ENCODE measurements at places on chromosomes 11 and 22. TPM values are rescaled to one million over a fixed set of nuclear protein-coding genes. Genes with fewer than 3 reads are reported as not detected.

The C11orf16 gene
- total RNA-seq, result not detected

The GNAZ gene
- total RNA-seq, result under 0.01 TPM

GRCh38 chr11:63621071-63621470, 6.8 kb upstream of the PLAAT3 start:
- no peak for DNase-seq

GRCh38 chr11:126307706-126308105, 3.8 kb downstream of the DCPS start:
- peak; percentile 66 for DNase-seq

- DNase-seq, result peak; percentile 45
Measured at GRCh38 chr22:39482768-39483167, 19.3 kb upstream of the MIEF1 start.

DNA sequence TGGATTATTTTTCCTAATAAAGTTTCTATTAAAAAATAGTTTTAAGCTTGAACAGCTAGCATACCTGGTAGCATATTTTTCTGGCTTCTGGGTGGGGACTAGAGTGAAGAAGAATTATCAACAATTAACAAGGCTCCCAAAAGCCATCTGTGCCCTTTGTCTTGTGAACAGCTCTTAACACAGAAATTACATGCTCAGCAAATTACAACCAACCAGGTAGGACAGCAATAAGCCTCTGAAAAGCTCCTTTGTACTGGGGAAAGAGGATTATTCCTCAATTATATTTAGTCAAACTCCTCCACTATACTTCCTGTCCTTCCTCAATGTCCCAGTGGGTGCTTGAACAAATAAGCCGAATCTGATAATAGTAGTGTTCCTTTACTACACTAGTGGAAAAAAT, 162.8 kb downstream of the RAB38 start:
- no peak for DNase-seq

Measured in lung microvascular endothelial cell (primary cell).